ENCODE measurements at places on chromosomes 16 and 17.

GRCh38 chr17:31534223-31534888, 142.9 kb downstream of the RAB11FIP4 start:
- H3K4me1 ChIP-seq: no peaks in the 10 kb centered on the region
- H3K36me3 ChIP-seq: peaks cover 4% of the 10 kb centered on the region
- no peak for DNase-seq
- peak overlapping the region; percentile 62 for H3K4me3 ChIP-seq

DNA sequence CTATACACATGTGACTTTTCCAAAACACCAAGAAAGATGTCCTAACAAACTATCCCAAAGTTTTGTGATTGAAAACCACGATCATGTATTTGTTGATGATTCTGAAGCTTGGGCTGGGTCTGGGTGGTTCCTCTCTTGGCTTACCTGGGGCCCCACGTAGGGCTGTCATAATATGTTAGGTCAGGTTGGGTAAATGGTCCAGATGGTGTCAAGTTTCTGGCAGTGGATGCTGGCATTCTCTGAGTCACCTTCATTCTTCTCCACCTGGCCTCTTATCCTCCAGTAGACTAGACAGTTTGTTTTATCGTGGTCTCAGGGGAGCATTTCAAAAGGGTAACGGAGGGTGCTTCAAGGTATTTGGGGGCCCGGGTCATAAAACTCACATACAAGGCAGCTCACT, 39.4 kb downstream of the SYCE1L start:
- no peaks in the 10 kb centered on the region for H3K27me3 ChIP-seq
- no peak overlapping the region for H3K4me3 ChIP-seq
- H3K36me3 ChIP-seq: no peaks in the 10 kb centered on the region

DNA sequence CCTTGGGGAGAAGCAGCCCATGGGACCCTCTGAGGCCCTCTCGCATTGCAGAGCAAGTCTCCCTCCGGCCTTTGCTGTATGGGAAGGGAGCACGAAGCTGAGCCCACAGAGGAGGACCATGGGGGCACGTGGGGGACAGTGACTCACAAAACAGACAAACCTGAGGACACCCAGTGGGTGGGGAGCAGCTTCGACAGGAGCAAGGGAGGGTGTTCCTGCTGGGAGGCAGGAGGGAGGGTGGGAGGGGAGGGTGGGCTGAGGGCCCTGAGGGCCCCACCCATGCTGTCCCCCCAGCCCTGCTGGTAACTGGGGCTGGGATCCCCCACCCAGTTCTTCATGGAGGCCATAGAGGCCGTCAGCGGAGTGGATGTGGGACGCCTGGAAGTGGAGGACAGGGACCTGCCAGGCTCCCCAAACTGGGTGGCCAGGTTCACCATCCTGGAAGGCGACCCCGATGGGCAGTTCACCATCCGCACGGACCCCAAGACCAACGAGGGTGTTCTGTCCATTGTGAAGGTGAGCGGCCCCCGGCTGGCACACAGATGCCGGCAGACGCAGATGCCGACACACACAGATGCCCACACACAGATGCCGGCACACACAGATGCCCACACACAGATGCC, 12.5 kb downstream of the SLC22A31 start:
- DNase-seq: no peak
- H3K27ac ChIP-seq: no peak overlapping the region
- no peak overlapping the region for H3K4me3 ChIP-seq
- peaks cover 35% of the 10 kb centered on the region for H3K27me3 ChIP-seq
- no peaks in the 10 kb centered on the region for H3K36me3 ChIP-seq

GRCh38 chr17:1010586-1010985, 13.7 kb downstream of the TIMM22 start:
- no peaks in the 10 kb centered on the region for H3K27me3 ChIP-seq
- peaks cover 6% of the 10 kb centered on the region for H3K4me1 ChIP-seq
- no peak for DNase-seq
- no peak overlapping the region for H3K4me3 ChIP-seq

GRCh38 chr16:1101573-1102332, 5.7 kb upstream of the C1QTNF8 start:
- H3K27ac ChIP-seq: peak overlapping the region; percentile 17
- DNase-seq: no peak
- no peaks in the 10 kb centered on the region for H3K27me3 ChIP-seq

- H3K36me3 ChIP-seq: peaks cover 15% of the 10 kb centered on the region
- no peak overlapping the region for H3K27ac ChIP-seq
- H3K27me3 ChIP-seq: no peaks in the 10 kb centered on the region
- peak overlapping the region; percentile 78 for H3K4me3 ChIP-seq
- H3K4me1 ChIP-seq: peaks cover 7% of the 10 kb centered on the region
Measured at GRCh38 chr17:75516619-75517296, 430 bp downstream of the TSEN54 start.

GRCh38 chr16:86584071-86584685, 5.8 kb downstream of the FOXL1 start:
- H3K27me3 ChIP-seq: peaks cover 78% of the 10 kb centered on the region
- H3K36me3 ChIP-seq: no peaks in the 10 kb centered on the region
- H3K4me3 ChIP-seq: no peak overlapping the region

DNA sequence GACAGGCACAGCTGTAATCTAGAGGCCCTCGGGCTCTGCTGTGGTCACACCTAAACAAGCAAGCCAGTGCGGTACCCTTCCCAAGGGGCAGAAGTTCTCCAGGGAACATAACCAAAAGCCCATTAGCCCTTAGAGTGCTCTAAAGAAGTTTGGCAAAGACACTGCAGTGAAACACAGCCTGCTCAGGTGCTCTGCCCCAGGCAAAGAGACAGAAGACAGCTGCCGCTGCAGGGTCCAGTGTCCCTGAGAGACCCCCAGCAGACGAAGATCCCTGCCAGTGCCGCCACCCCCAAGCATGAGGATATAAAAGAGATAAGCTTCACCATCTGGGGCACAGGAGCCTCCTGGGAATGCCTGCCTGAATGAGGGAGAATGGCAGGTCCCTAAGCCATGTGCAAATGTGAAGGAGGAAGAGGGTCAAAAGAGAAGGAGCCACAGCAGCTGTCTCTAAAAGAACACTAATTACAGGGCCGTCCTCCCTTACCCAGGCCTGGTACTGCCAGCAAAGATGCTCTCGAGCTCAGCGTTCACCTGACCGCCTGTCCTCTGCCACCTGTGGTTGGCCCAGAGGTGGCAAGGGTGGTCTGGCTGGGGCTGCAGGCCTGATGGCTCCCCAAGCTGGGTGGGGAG, 29.7 kb downstream of the CUEDC1 start:
- H3K4me3 ChIP-seq: no peak overlapping the region
- H3K36me3 ChIP-seq: no peaks in the 10 kb centered on the region
- peaks cover 19% of the 10 kb centered on the region for H3K4me1 ChIP-seq
- peak overlapping the region; percentile 78 for H3K27ac ChIP-seq

DNA sequence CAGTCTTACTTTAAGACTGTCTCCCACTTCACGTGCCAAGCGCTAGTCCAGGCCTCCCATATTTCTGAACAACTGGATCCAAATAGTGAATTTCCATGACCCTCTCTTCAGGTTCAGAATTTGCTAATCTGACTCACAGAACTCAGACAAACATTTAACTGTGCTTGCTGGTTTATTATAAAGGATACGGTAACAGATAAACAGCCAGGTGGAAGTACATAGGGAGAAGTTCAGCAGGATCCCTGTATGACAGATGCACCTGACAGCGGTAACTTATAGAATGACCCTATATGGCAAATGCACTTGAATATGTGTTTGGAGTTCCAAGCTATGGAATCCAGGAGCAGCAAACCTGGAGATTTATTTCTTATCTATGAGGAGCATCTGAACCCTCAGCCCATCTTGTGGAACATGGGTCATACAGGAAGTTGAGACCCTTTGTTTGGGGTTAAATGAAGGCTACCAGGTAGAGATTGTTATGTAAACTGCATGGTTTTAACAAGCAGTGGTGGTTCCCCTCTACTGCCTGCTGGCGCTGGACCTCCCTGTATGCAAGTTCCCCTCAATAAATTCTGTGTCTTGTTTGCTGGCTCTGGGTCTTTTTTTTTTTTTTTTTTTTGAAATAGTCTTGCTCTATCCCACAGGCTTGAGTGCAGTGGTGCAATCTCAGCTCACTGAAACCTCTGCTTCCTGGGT, 622.6 kb downstream of the KCNJ2 start:
- no peaks in the 10 kb centered on the region for H3K36me3 ChIP-seq
- no peak for DNase-seq
- H3K4me3 ChIP-seq: no peak overlapping the region

DNA sequence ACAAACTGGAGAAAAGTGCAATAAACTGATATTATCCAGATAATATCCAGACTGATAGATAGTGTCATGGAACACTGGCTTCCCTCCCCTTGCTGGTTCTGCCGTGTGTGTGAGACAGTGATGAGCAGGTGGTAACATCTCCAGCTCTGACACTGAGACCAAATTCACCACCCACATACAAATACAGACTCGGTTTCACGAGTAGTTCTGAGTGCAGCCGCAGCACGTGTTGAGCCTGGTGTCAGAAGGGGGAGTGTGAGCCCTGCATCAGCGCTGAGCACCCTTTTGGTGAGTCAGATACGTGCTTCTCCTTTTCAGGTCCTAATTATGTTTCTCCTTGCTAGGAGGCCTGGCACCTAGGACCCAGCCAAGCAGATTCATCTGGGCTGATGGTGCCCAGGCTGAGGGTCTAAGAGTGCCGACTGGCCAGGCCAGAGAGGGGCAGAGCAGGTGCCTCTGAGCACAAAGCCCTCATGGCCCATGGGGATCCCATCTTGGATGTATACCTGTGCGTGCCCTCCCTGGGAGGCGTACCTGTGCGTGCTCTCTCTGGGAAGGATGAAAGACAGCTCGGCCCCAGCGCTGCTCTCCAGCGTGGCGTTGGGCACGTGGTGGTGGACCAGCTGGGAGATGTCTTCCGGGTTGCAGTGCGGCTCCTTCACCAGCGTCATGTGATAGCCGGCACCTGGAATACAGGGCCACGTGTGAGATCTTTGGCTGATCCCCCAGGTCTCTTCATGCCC, 27.3 kb upstream of the RNPS1 start:
- no peaks in the 10 kb centered on the region for H3K36me3 ChIP-seq
- no peaks in the 10 kb centered on the region for H3K27me3 ChIP-seq
- H3K4me3 ChIP-seq: no peak overlapping the region
- H3K4me1 ChIP-seq: no peaks in the 10 kb centered on the region

DNA sequence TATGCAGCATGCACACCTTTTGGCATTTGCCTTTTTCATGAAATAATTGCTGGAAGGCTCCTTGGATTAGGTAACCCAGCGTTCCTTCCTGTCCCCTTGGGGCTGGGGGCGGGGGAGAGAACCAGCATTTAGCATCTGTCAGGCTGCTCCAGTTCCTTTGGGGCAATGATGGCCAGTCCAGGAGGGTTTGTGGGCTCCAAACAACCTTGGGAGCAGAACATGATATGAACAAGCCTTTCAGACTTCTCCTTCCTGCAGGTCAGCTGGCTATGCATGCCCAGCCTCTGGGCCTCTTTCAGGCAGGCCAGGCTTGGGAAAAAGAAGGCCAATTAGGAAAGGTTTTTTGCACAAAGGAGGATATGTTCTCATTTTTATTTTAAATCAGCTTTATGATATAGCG, 1.1 kb upstream of the SMTNL2 start:
- no peaks in the 10 kb centered on the region for H3K4me1 ChIP-seq
- no peak overlapping the region for H3K4me3 ChIP-seq
- no peaks in the 10 kb centered on the region for H3K36me3 ChIP-seq
- no peak for DNase-seq
- H3K27me3 ChIP-seq: peaks cover 50% of the 10 kb centered on the region

- H3K4me1 ChIP-seq: peaks cover 47% of the 10 kb centered on the region
- H3K36me3 ChIP-seq: no peaks in the 10 kb centered on the region
- H3K27me3 ChIP-seq: no peaks in the 10 kb centered on the region
- H3K4me3 ChIP-seq: no peak overlapping the region
Measured at GRCh38 chr17:40073454-40074174, 10.8 kb downstream of the THRA start.

DNA sequence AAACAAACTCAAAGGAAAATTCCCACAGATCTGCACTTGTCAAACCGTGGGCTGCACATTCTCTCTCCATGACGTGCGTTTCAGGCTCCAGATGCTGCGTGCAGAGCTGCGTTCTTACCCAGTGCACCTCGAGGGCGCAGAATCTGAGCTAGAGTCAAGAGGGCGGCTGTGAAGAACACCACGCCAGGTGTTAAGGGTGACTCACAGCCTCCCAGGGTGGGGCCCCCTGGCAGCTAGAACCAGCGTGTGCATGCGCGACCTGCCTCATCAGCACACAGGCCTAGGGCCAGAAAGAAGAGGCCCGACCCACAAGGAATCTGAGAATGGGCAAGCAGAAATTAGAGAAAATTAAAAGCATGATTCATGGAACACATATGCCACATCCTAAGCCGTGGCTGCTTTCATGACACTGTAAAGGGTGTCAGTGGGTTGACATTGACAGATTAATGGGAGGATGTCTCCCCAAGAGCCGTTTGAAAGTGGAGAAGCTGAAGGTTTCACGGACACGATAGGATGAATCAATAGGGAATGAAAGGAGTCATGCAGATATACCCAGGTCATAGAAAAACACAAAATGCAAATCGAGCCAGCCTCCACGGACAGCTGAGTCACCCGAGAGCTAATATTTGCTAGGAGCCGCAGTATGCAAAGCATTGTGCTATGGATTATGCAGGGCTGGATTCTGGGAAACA, 29.0 kb downstream of the MARCHF10 start:
- H3K27ac ChIP-seq: peak overlapping the region; percentile 61
- no peaks in the 10 kb centered on the region for H3K4me1 ChIP-seq
- H3K36me3 ChIP-seq: no peaks in the 10 kb centered on the region
- no peaks in the 10 kb centered on the region for H3K27me3 ChIP-seq

GRCh38 chr16:19389246-19389645, 28.4 kb upstream of the TMC5 start:
- no peaks in the 10 kb centered on the region for H3K27me3 ChIP-seq
- no peak overlapping the region for H3K4me3 ChIP-seq
- no peak overlapping the region for H3K27ac ChIP-seq
- DNase-seq: peak; percentile 89
- no peaks in the 10 kb centered on the region for H3K36me3 ChIP-seq

- no peaks in the 10 kb centered on the region for H3K36me3 ChIP-seq
- no peaks in the 10 kb centered on the region for H3K27me3 ChIP-seq
- H3K27ac ChIP-seq: no peak overlapping the region
- no peak overlapping the region for H3K4me3 ChIP-seq
Measured at GRCh38 chr17:21339011-21339410, 37.1 kb upstream of the KCNJ12 start.

DNA sequence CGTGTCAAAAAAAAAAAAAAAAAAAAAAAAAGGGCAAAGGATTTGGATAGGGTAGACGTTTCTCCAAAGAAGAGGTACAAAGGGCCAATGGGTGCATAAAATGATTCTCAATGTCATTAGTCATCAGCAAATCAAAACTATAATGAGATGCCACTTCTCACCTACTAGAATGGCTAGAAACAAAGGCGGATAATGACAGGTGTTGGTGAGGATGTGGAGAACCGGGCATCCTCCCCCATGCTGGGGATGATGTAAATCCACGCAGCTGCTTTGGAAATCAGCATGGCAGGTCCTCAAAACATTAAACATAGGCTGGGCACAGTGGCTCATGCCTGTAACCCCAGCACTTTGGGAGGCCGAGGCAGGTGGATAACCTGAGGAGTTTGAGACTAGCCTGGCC, 9.4 kb downstream of the ITGAX start:
- H3K4me3 ChIP-seq: no peak overlapping the region
- H3K4me1 ChIP-seq: no peaks in the 10 kb centered on the region
- no peak overlapping the region for H3K27ac ChIP-seq
- H3K36me3 ChIP-seq: no peaks in the 10 kb centered on the region
- H3K27me3 ChIP-seq: no peaks in the 10 kb centered on the region

Measured in endodermal cell (in vitro differentiated cells).